Activated naive CD4-positive, alpha-beta T cell treated with anti-CD3 and anti-CD28 coated beads, Interleukin-2, amount 50 U/mL, for 16 hours (primary cell): ENCODE measurements at places on chromosomes 1 and 21.

DNA sequence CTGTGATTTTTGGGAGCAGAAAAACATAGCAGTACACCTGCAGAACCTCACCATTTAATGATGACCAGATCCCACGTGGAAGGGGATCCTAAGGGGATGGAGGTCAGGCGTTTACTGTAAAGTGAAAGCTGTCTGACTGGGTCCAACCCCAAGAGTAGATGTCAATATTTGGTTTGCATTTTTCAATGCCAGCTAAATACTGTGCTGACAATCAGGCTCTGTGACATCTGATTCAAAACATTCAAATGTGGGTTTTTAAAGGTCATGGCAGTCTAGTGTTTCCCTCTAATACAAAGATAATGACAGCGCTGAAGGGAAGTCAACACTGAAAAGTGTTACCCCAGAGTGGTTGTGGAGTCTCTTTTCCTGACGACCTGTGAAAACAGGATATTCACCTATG lies 68.1 kb downstream of the SPAG17 start:
- no peak for DNase-seq

GRCh38 chr1:2639203-2639602 lies 6.4 kb upstream of the MMEL1 start:
- DNase-seq, result no peak

DNA sequence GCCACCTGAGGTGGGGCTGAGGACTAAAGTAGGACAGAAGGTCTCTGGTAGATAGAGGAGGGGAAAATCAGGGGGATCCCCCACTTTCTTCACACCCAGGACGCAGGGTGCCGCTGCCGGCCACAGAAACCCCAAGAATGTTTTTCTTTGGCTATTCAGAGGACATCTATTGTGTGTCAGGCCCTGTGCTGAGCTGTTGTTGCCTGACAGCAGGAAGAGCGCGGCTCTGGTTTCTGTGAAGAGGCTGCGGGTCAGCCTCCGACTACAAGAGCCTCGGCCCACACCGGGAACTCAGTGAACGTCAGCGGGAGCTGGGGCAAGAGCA lies 407 bp upstream of the PIGV start:
- no peak for DNase-seq

- no peak for DNase-seq
Measured at GRCh38 chr1:161185732-161186311, 8.5 kb upstream of the B4GALT3 start.

- DNase-seq, result no peak
Measured at GRCh38 chr21:45999581-46000181, 18.1 kb downstream of the COL6A1 start.

DNA sequence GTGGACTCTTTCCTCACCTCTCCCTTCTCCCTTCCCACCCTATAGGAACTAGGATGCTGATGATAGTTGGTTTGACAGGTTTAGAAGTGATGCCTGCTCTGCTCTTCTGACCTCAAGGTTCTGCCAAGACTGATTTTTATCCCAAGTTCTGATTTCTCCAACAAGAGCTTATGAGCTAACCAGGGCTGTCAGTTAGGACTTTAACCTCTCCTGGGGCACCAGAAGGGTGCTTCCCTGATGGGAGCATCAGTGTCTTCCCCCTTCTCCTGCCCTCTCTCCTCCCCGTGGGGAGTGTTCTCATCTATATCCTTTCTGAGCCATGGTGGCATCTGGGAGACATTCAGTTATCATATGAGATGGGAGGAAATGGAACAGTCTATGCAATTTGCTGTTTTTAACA lies 44.0 kb downstream of the ATP2B4 start:
- DNase-seq, result no peak
